A549 treated with ZK216348 at 1 μM for 4 hours (cell line): ENCODE measurements at places on chromosomes 12 and 14. TPM values are rescaled to one million over a fixed set of nuclear protein-coding genes. Genes with fewer than 3 reads are reported as not detected.

The MYRFL gene
- total RNA-seq, result not detected in 5 replicates

The KERA gene
- not detected in 5 replicates for total RNA-seq

The METTL25 gene
- total RNA-seq, result 2.3 to 4.2 TPM (median 2.6 TPM) in 5 replicates

The CIROP gene
- not detected in 5 replicates for total RNA-seq

The SLC22A17 gene
- 5.4 to 8.1 TPM (median 6.9 TPM) in 5 replicates for total RNA-seq

The EFS gene
- total RNA-seq, result not detected in 5 replicates

The ZC2HC1C gene
- total RNA-seq, result 3.9 to 5.3 TPM (median 4.1 TPM) in 5 replicates

The P2RX2 gene
- total RNA-seq, result not detected in 5 replicates

The FNTB gene
- total RNA-seq, result 22.7 to 26.2 TPM (median 24.3 TPM) in 5 replicates

The OLR1 gene
- 0.40 to 2.4 TPM (median 0.95 TPM) in 5 replicates for total RNA-seq

The FBLN5 gene
- total RNA-seq, result 2.8 to 4.5 TPM (median 3.7 TPM) in 5 replicates

The IRAK3 gene
- 0.27 to 0.93 TPM (median 0.40 TPM) in 5 replicates for total RNA-seq

The STAC3 gene
- 0.17 to 0.68 TPM (median 0.36 TPM) in 5 replicates for total RNA-seq

The LRRIQ1 gene
- 0.83 to 2.1 TPM (median 1.2 TPM) in 5 replicates for total RNA-seq

The PLEKHA5 gene
- 6.1 to 9.8 TPM (median 6.9 TPM) in 5 replicates for total RNA-seq

The KRT74 gene
- not detected in 5 replicates for total RNA-seq

The LRRC43 gene
- total RNA-seq, result 0.16 TPM in 1 of 5 replicates, not detected in the others

The DDX11 gene
- 32.0 to 51.8 TPM (median 47.3 TPM) in 5 replicates for total RNA-seq

The PPP1R36 gene
- 0.20 to 0.79 TPM (median 0.56 TPM) in 3 of 5 replicates, not detected in the others for total RNA-seq

The ANGEL1 gene
- total RNA-seq, result 6.7 to 9.6 TPM (median 9.4 TPM) in 5 replicates

The IL22 gene
- not detected in 5 replicates for total RNA-seq

The B4GALNT1 gene
- 27.2 to 51.6 TPM (median 49.2 TPM) in 5 replicates for total RNA-seq

The NPAS3 gene
- total RNA-seq, result not detected in 5 replicates

The SYNDIG1L gene
- not detected in 5 replicates for total RNA-seq

The GPATCH2L gene
- total RNA-seq, result 13.5 to 27.7 TPM (median 23.3 TPM) in 5 replicates

The GLIPR1L1 gene
- total RNA-seq, result not detected in 5 replicates

The SLC17A8 gene
- total RNA-seq, result 0.06 TPM in 1 of 5 replicates, not detected in the others

The KLRC2 gene
- 0.85 to 2.1 TPM (median 1.4 TPM) in 5 replicates for total RNA-seq

The LPCAT3 gene
- 26.6 to 31.1 TPM (median 27.6 TPM) in 5 replicates for total RNA-seq

The GPRC5D gene
- not detected in 5 replicates for total RNA-seq

The KDM5A gene
- 16.5 to 25.4 TPM (median 22.7 TPM) in 5 replicates for total RNA-seq

The TEX52 gene
- total RNA-seq, result not detected in 5 replicates

The SLC6A12 gene
- total RNA-seq, result 0.50 to 1.5 TPM (median 0.55 TPM) in 5 replicates

The SERPINA9 gene
- total RNA-seq, result not detected in 5 replicates

The TAC3 gene
- total RNA-seq, result 0.39 TPM in 1 of 5 replicates, not detected in the others

The SIRT4 gene
- 0.66 to 1.6 TPM (median 0.98 TPM) in 5 replicates for total RNA-seq

The PRORP gene
- 28.2 to 39.0 TPM (median 35.8 TPM) in 5 replicates for total RNA-seq

The TCL1B gene
- not detected in 5 replicates for total RNA-seq

The MYH7 gene
- not detected in 5 replicates for total RNA-seq

The SYCP3 gene
- not detected in 5 replicates for total RNA-seq

The INHBC gene
- 0.07 TPM in 1 of 5 replicates, not detected in the others for total RNA-seq
